Ecto neural progenitor cell (in vitro differentiated cells): ENCODE measurements at places on chromosomes 3 and 15.
A peak's percentile ranks its signal among the peaks of the same experiment; 100 is the strongest.

DNA sequence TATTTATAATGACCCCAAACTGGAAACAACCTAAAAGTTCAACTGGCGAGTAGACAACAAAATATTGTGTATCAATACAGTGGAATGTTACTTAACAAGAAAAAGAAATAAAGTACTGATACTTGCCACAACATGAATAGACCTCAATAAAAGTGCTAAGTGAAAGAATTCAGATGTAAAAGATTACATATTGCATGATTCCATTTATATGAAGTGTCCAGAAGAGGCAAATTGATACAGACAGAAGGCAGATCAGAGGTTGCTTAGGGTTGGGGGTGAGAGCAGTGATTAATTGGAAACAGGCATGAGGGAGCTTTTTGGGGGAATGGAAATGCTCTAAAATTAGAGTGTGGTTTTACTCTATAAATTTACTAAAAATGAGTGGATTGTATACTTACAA lies 183.3 kb downstream of the SATB1 start:
- DNase-seq: no peak

DNA sequence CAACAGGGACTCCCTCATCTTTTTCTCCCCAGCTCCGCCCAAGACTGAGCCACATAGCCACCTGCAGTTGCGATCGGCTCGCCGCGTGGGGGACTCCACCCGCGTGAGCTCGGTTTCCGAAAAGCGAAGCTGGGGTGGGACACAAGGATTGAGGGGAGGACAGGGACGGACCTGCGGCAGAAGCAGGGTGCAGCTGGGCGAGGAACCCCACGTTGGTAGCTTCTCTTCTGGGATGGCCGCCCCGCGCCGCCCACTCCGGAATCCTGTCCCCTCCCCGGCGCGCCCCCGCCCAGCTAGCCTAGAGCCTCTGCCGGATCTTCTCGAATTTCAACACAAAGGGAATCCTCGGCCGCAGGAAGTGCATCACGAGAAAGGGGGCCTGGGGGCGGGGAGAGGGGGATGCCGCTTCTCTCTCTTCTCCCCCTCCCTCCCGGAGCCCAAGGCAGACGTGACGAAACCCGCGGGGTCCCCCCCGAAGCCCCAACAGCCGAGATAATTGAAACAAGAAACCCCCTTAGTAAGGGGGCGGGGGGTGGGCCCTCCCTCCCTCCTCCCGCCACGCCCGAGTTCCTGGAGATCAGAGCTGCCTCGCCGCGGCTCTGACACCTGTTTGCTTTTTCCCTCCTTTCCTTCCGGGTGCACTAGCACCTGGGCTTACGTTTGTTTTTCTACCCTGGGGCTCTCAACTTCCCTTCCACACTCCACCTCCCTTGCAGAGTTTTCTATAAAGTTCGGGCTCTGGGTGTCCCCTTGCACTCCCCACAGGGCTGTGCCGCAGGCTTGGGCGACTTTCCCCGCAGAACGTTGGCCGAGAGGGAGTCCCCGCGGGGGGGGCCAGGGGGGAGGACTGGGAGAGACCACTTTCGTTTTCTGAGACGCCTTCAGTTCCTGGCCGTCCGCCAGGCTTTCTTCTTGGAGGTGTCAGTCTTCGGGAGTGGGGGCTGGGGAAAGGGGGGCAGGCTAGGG lies 1.3 kb upstream of the KCNH8 start:
- DNase-seq: peak; percentile 93

DNA sequence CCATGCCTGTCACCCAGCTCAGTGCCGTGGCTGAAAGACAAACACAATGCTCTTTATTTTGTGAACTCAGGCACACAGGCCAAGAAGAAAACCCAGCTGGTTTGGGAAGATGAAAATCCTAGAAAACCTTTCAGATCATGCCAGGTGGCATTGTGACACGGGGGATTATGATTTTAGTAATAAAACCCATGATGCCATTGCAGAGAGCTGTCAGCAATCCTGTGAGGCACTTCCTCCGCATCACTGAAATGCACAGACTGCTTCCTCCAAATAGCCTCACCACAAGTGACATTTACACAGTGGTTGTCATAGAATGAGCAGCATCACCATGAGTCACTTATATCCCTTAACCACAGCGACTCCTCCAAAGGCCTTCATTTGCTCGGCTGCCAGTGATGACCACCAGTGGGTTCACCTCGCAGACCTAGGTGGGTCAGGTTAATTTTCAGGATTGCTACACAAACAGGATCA lies 22.7 kb downstream of the ABHD6 start:
- no peak for DNase-seq

- no peak for DNase-seq
Measured at GRCh38 chr15:63367900-63368299, 13.7 kb downstream of the CA12 start.

DNA sequence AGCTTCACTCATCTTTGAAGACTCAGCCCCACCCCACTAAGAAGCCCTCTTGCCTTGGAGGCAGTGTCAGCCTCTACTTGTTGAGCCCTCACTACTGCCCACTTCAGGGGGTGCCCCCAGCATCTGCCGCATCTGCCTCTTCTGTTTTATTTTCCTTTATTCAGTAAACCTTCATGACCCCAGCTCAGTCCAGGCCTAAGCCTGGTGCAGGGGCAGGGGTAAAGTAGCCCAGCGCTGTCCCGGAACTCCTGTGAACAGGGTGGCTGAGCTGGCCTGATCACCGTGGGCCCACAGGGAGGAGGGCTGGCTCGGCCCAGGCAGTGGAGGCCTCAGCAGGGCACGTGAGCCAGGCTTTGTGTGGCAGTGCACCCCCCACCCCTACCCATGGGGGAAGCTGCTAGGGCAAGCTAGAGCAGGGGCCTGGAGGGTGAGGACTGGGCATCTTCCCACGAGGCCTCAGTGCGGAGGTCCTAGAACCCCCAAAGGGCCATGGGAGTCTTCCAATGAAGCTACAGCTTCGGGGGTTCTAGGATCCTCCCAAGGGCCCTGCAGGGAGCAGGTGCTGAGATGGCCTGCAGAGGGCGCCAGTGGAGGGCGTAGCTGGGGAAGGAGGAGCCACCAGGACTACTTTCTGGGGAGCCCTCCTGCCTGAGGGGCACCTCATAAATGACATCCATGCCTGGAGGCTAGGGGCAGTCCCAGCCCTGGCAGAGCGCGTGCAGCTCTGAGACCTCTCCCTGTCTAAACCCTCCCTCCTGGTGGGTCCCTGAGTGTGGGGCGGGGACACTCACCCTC lies 36.0 kb downstream of the TSPAN3 start:
- peak; percentile 70 for DNase-seq

DNA sequence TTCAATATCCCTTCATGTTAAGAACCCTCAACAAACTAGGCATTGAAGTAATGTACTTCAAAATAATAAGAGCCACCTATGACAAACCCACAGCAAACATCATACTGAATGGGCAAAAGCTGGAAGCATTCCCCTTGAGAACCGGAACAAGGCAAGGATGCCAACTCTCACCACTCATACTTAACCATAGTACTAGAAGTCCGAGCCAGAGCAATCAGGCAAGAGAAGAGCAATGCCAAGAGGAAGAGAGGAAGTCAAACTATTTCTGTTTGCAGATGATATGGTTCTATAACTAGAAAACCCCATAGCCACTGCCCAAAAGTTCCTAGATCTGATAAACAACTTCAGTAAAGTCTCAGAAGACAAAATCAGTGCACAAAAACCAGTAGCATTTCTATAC lies 161.9 kb downstream of the UBE2E2 start:
- no peak for DNase-seq

GRCh38 chr3:185175370-185175987 lies 22.6 kb upstream of the C3orf70 start:
- DNase-seq: peak; percentile 76

- DNase-seq: peak; percentile 53
Measured at GRCh38 chr3:190258634-190259033, 63.6 kb downstream of the CLDN1 start.

DNA sequence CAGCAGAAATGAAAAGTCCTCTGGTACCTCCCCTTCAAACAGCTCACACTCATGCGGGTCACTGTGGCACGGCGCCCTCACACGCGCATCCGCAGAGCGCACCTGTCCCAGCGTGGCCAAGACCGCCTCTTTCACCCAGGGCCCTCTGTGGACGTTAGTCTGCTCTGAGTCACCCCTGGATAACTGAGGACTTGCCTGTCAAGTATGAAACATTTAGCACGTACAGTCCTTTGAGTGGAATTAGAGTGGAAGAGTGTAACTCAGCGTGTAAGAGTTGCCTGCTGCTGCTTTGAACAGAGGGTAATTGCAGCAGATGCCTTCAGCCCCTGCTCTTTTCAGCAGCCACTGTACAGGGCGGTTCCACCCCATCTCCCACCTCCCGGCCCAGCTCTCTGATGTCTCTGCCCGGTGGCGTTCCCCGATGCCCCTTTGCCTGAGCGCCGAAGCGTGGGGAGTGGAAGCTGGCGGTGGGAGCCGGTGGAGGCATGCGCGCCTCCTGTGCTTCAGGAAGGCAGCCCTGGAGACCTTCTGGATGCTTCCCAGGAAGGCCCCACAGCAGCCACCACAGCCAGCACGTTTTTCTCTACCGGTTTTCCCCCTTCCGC lies 23.0 kb downstream of the CPN2 start:
- DNase-seq: no peak

- no peak for DNase-seq
Measured at GRCh38 chr3:110754212-110754916, 317.3 kb upstream of the NECTIN3 start.

DNA sequence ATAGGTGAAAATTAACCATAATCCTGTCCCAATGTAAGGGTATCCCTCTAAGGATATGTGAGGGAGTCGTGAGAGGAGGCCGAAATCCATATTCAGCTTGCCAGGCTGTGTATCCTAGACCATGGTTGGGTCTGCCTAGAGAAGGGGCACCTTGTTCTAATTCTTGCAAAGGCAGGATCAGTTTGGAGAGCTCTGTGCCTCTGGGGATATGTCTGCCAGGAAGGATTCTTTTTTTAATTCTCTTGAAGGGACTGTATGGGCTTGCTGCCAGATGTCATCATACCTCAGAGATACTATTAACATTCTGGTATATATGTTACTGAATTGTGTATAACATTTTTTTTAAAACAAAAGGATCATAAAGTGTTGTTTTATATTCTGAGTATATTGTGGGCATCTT lies 2.4 kb downstream of the ATP1B3 start:
- DNase-seq: no peak

- DNase-seq: no peak
Measured at GRCh38 chr3:81841540-81841939, 80.1 kb upstream of the GBE1 start.

GRCh38 chr15:40463279-40463678 lies 7.5 kb upstream of the CHST14 start:
- DNase-seq: no peak

DNA sequence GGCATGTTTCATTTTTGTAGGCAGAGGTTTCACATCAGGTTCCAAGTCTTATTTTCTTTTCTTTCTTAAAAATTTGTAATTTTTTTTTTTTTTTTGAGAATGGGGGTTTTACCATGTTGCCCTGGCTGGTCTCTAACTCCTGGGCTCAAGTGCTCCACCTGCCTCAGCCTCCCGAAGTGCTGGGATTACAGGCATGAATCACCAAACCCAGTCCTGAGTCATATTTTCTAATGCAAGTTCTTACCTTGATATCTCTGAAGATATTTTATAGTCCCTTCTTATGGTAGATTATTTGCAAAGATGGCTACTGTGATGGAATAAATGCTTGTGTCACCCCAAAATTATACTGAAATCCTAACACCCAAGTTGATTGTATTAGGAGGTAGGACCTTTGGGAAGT lies 63.8 kb downstream of the SLC9A9 start:
- DNase-seq: no peak

DNA sequence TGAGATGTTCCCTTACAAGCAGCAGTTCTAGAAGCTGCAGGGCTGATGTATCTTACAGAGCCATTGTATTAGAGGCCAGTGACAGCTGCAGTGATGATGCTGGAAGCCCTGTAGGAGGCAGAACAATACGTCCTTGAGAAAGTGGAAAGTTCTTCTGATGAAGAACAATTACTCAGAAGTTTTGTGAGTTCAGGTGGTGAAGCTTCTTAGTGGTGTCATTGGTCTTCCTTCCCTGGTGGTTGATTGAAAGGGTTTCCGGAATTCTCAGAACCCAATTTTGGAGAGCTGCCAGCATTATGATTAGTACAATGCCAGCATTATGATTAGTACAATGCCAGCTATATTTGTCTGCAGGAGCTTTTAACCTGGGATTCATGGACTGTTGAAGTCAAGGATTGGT lies 356.4 kb downstream of the MFSD1 start:
- no peak for DNase-seq

DNA sequence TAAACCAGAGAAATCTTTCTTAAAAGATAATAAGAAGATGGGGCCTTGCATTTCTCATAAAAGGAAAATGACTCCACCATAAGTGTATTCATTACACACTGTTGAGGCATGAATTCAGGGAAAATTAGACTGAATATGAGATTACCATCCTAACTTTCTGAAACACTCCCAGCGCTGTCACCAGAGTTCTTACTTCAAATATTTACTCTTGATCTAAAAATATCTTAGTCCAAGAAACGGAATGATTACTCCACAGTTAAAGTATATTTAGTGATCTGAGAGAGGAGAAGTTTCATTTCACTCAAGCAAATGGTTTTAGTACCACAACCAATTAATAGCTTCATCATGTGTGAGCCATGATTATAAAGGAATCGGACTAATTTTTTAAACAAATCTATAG lies 300.3 kb downstream of the ZBTB20 start:
- DNase-seq: no peak

DNA sequence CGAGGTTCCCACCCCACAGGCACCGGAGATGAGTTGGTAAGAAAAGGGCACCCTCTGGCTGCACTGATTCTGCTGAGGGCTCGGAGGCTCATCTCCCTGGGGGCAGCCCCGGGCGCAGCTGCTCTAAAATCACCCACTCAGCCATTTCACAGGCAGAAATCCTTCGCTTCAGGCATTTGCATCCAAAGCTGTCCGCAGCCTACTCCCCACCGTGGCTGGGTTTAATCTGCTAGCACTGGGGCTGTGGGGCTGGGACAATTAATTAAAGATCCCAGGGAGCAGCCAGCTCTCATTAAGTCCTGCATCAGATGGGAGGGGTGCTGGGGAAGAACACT lies 104.3 kb upstream of the PRR20G start:
- DNase-seq: no peak

- DNase-seq: peak; percentile 87
Measured at GRCh38 chr3:77039606-77040171, at the start of gene ROBO2. ROBO2 (plus strand) TSS chr3:77040099; CDS start chr3:77040786, 687 bp downstream.

DNA sequence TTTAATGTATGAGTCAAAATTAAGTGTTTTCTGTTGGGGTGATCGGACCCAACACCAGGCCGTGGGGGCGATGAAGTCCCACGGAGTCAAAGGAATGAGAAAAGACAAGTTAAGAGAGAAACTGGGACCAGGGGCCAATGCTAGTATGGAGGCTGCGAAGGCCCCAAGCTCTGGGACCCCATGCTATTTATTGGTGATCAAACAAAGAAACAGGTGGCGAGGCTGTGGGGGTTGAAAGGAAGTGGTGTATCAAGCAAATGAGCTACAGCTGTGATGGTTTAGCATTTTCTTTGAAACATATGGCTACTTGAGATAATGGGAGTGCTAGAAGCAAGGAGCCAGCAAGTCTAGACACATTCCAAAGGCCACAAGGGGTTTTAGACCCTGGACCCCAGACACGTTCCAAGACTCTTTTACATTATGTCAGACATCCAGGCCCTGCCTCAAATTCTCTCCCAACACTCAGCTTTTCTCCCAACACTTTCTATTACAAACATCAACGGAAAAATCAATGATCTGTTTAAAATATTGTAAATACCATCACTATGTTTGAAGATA lies 56.0 kb upstream of the SNRPN start:
- no peak for DNase-seq

- no peak for DNase-seq
Measured at GRCh38 chr3:42161050-42161935, 70.1 kb downstream of the TRAK1 start.

- DNase-seq: no peak
Measured at GRCh38 chr15:63977119-63977518, 69.2 kb downstream of the DAPK2 start.
